Stimulated activated CD4-positive, alpha-beta T cell treated with anti-CD3 and anti-CD28 coated beads, Interleukin-15, amount 100 ng/mL, for 24 hours (primary cell): ENCODE measurements at places on chromosomes 2 and 18.

GRCh38 chr2:45909677-45910191 lies 258.3 kb downstream of the PRKCE start:
- DNase-seq = no peak

DNA sequence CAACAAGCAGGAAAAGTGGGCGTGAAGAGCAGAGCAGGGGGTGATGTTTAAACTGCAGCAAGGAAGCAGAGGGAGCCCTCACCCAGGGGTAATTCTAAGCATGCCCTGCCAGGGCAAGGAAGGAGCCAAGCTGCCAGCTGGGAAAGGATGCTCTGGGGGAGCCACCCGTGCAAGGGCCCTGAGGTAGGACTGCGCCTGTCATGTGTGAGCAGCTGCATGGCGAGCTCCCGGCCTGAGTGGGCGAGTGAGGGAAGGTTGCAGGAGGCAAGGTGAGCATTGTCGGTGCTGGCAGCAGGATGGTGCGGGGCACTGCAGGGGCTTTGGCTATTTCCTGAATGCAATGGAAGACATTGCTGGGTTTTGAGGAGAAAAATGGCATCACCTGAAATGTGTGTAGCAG lies 107.2 kb downstream of the COPS8 start:
- no peak for DNase-seq

- no peak for DNase-seq
Measured at GRCh38 chr2:138333677-138334076, 167.9 kb upstream of the SPOPL start.

GRCh38 chr2:55232863-55233657 lies 572 bp downstream of the RPS27A start:
- DNase-seq = peak; percentile 53

DNA sequence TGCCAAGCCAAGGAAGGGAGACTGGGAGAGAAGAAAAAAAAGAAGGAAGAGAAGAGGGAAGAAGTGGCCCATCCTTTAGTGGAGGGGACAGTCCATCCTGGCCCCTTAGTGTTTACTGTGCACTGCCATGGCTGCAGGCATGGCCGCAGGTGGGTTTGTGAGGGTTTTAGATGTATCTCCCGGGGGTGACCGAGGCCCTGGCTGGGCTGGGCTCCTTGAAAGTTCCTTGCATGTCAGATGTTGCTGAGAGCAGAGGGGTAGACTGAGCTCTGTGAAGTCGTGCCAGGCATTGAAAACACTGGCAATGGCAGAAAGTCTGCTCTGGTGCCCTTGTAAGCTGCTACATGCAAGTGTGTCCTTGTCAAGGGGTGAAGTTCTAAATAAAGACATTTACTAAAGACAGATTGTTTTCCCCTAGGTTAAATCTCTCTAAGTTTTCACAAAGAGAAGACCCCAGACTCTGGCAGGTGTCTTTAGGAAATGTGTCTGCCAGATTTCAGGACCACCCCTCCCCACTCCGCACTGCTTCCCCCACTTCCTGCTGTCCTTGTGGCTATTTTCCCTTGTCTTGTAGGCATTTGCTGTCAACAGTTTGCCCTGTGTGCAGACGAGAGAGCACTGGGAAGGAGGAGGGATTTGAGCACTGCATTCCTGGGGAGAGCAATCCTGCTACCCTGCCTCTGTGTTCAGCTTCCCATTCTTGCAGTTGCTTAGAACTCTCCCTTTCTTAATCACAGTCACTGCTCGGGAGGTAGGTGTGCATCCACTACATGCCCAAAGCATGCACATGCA lies 68.4 kb downstream of the ACOXL start:
- no peak for DNase-seq
